ENCODE measurements at places on chromosomes 3 and 15. TPM values are rescaled to one million over a fixed set of nuclear protein-coding genes. Genes with fewer than 3 reads are reported as not detected.

The WDR82 gene
- total RNA-seq = 77.2 TPM

The SPTSSB gene
- total RNA-seq = 33.4 TPM

- no peak overlapping the region for H3K27ac ChIP-seq
- H3K36me3 ChIP-seq = peaks cover 6% of the 10 kb centered on the region
- no peak for DNase-seq
- H3K4me3 ChIP-seq = no peak overlapping the region
Measured at GRCh38 chr3:123301331-123302184, 99.8 kb downstream of the SEC22A start.

- H3K36me3 ChIP-seq = no peaks in the 10 kb centered on the region
- DNase-seq = no peak
- no peak overlapping the region for H3K4me3 ChIP-seq
- H3K4me1 ChIP-seq = peaks cover 2% of the 10 kb centered on the region
Measured at GRCh38 chr3:5010706-5011554, 31.7 kb downstream of the BHLHE40 start.

The ISY1 gene
- total RNA-seq = 16.6 TPM

GRCh38 chr15:77869021-77869895 lies 208.3 kb downstream of the TBC1D2B start:
- DNase-seq = no peak
- H3K27me3 ChIP-seq = no peaks in the 10 kb centered on the region
- H3K4me3 ChIP-seq = no peak overlapping the region
- no peak overlapping the region for H3K27ac ChIP-seq
- H3K36me3 ChIP-seq = no peaks in the 10 kb centered on the region

- DNase-seq = peak; percentile 54
- peaks cover 32% of the 10 kb centered on the region for H3K36me3 ChIP-seq
- peak overlapping the region; percentile 100 for H3K27ac ChIP-seq
- no peaks in the 10 kb centered on the region for H3K4me1 ChIP-seq
Measured at GRCh38 chr3:9732080-9732739, 675 bp downstream of the BRPF1 start.

GRCh38 chr3:25661694-25662437 lies 2.8 kb downstream of the TOP2B start:
- peaks cover 11% of the 10 kb centered on the region for H3K4me1 ChIP-seq
- H3K27ac ChIP-seq = no peak overlapping the region
- no peaks in the 10 kb centered on the region for H3K27me3 ChIP-seq
- H3K4me3 ChIP-seq = peak overlapping the region; percentile 86
- no peak for DNase-seq

The CCDC13 gene
- not detected for total RNA-seq

GRCh38 chr3:171976526-171976925 lies 62.9 kb upstream of the FNDC3B start:
- no peak overlapping the region for H3K27ac ChIP-seq
- no peak overlapping the region for H3K4me3 ChIP-seq
- no peaks in the 10 kb centered on the region for H3K36me3 ChIP-seq
- no peaks in the 10 kb centered on the region for H3K4me1 ChIP-seq
- no peak for DNase-seq

The MNS1 gene
- total RNA-seq = not detected

GRCh38 chr15:55387027-55387426 lies 21.1 kb downstream of the CCPG1 start:
- DNase-seq = no peak
- no peaks in the 10 kb centered on the region for H3K27me3 ChIP-seq
- no peak overlapping the region for H3K4me3 ChIP-seq
- H3K27ac ChIP-seq = no peak overlapping the region
- H3K36me3 ChIP-seq = no peaks in the 10 kb centered on the region

DNA sequence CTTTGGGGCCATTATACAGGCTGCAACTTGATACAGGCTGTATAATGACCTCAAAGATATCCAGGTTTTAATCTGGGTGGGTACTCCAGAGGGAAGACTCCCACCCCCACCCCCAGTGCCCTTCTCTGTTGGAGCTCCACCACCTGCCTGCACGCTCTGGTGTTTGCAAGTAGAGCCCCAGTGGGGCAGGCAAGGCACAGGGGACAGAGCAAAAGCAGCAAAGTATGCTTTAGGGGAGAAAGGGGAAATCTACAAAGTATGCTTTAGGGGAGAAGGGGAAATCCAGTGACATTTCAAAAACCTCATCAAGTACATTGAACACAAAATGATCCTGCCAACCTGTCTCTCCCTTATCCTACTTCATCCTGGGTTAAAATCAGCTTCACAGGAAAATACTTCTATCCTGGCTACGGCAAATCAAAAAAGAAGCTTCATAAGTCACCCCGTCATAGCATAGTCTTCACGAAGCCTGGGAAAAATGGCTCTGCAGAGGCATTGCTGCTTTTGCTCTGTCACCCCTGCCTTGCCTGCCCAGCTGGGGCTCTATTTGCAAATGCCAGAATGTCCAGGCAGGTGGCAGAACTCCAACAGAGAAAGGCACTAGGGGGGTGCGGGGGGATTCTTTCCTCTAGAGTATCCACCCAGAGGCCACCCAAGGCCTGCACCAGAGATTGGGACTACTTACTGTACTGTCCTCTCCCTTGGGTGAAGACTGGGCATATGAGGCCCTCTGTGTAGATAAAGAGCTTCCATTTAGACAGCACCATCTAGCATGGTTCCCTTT lies 60.9 kb upstream of the ATP11B start:
- H3K27me3 ChIP-seq = no peaks in the 10 kb centered on the region
- no peak overlapping the region for H3K27ac ChIP-seq
- no peaks in the 10 kb centered on the region for H3K4me1 ChIP-seq
- no peaks in the 10 kb centered on the region for H3K36me3 ChIP-seq
- no peak overlapping the region for H3K4me3 ChIP-seq

DNA sequence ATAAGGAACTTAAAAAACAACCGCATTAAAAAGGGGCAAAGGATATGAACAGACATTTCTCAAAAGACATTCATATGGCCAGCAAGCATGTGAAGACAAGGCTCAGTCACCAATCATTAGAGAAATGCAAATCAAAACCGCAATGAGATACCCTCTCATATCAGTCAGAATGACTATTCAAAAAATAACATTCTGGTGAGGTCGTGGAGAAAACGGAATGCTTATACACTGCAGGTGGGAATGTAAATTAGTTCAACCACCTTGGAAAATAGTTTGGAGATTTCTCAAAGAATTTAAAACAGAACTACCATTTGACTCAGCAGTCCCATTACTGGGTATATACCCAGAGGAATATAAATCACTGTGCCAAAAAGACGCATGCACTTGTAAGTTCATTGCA lies 496.6 kb upstream of the SGO1 start:
- no peaks in the 10 kb centered on the region for H3K4me1 ChIP-seq
- no peak for DNase-seq
- no peaks in the 10 kb centered on the region for H3K36me3 ChIP-seq
- H3K27ac ChIP-seq = no peak overlapping the region
- H3K27me3 ChIP-seq = no peaks in the 10 kb centered on the region
- no peak overlapping the region for H3K4me3 ChIP-seq

The TRH gene
- not detected for total RNA-seq

All from H1 (cell line).